HFFc6 (cell line): ENCODE measurements at places on chromosomes 3 and 15. TPM values are rescaled to one million over a fixed set of nuclear protein-coding genes. Genes with fewer than 3 reads are reported as not detected.

HMCES gene
- 29.1 to 33.9 TPM (median 29.7 TPM) in 3 replicates for total RNA-seq

GABRG3 gene
- not detected in 2 replicates for total RNA-seq

- no peaks in the 10 kb centered on the region for H3K4me1 ChIP-seq
- H3K4me3 ChIP-seq, result no peak overlapping the region
- H3K36me3 ChIP-seq, result peaks cover 22% of the 10 kb centered on the region
- H3K27ac ChIP-seq, result no peak overlapping the region
These were observed 34.5 kb downstream of the TIGIT start for GRCh38 chr3:114328345-114328744.

- H3K27ac ChIP-seq, result no peak overlapping the region
- DNase-seq, result no peak
- no peak overlapping the region for H3K4me3 ChIP-seq
These were observed 51.6 kb downstream of the LINGO1 start for GRCh38 chr15:77580996-77581682.

DNA sequence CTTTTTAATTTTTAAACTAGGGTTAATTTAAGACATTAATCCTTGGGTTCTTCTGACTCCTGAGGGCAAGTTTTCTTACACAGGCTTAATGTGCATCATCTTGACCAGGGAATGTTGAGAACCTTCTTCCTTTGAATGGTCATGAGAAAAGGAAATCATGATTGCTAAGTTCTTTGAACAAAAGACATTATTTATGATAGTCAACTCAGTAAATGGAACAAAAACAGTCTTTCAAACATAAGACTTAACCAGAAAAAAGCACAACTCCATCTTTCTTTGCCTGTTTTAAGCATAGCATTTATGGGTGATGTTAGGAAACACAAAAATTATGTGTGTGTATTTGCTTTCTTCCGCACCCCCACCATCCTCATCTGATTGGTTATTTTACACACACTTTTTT lies 5.4 kb downstream of the TLNRD1 start:
- no peak overlapping the region for H3K4me3 ChIP-seq
- H3K27me3 ChIP-seq, result no peaks in the 10 kb centered on the region; the same call in 1 of the 2 replicates
- H3K27ac ChIP-seq, result no peak overlapping the region; the same call in 1 of the 2 replicates

DNA sequence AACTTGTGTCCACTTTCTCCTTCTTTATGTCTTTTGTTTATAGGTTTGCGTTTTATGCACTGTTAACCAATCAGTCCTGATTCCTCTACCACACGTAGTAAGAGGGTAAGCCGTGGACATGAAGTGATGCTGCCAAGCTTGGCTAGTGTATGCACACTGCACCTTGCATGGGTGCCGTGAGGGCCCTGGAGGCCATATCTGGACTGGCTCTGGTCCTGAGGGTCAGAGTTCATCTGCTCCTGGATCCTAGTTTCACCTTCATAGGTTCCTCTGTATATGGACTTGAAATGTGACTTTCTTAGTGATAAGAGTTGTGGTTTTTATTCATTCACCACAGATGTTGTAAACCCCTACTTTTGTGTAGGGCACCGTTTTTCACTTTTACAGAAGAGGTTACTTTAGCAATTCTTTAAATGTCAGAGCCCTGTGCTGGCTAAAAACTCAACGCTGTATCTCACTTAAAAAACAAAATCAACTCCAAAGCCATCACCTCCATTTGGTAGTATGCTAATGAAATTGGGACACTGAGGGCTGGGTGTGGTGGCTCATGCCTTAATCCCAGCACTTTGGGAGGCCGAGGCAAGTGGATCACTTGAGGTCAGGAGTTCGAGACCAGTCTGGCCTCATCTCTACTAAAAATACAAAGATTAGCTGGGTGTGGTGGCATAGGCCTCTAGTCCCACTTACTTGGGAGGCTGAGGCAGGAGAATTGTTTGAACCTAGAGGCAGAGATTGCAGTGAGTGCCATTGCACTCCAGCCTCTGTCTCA lies 22.9 kb downstream of the SIAH2 start:
- peaks cover 2% of the 10 kb centered on the region for H3K27me3 ChIP-seq
- H3K4me3 ChIP-seq, result no peak overlapping the region
- peaks cover 16% of the 10 kb centered on the region; the same call in 1 of the 2 replicates for H3K36me3 ChIP-seq
- DNase-seq, result no peak
